Neuronal stem cell (in vitro differentiated cells): ENCODE measurements at places on chromosomes 5 and 9.

GRCh38 chr5:138035605-138036537 is 3.0 kb upstream of the FAM13B start:
- no peak overlapping the region for H3K4me3 ChIP-seq
- H3K27me3 ChIP-seq, result no peaks in the 10 kb centered on the region
- H3K36me3 ChIP-seq, result no peaks in the 10 kb centered on the region
- H3K27ac ChIP-seq, result no peak overlapping the region
- H3K4me1 ChIP-seq, result peaks cover 3% of the 10 kb centered on the region

GRCh38 chr5:115070737-115071136 is 99.0 kb downstream of the TRIM36 start:
- H3K36me3 ChIP-seq, result no peaks in the 10 kb centered on the region
- no peaks in the 10 kb centered on the region for H3K27me3 ChIP-seq
- no peak overlapping the region for H3K4me3 ChIP-seq
- no peak overlapping the region for H3K27ac ChIP-seq
- H3K4me1 ChIP-seq, result peaks cover 2% of the 10 kb centered on the region

DNA sequence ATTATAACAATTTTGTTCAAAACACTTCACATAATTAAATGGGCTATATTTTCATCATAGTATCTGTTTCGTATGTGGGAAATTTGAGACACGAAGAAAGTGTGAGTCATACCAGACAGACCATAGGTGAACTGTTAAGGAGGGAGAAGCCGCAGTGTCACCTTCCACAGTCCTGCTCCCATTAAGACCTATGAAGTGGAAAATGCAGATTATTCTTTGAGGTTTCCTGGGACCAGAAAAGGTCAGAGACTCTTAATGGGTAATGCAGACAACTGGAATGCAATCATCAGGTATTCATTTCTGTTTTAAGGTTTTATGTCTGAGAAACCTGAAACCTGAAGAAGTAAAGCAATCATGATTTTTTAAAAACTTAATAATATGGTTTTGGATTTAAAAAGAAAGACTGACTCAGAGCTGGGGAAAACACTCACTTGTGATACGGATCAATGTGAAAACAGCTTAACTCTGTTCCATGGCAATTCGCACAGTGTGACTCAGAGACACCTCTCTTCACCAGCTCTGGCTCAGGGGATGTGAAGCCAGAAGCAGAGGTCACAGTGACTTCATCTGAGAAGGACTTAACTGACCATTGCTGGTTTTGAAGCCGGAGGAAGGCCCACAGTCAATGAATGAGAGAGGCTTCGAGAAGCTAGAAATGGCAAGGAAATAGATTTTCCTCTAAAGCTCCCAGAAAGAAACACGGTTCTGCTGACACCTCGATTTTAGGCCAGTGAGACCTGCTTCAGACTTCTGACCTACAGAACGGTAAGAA is 17.2 kb upstream of the GCNT1 start:
- no peaks in the 10 kb centered on the region for H3K27me3 ChIP-seq
- no peaks in the 10 kb centered on the region for H3K4me1 ChIP-seq
- H3K4me3 ChIP-seq, result no peak overlapping the region
- no peaks in the 10 kb centered on the region for H3K36me3 ChIP-seq
- DNase-seq, result no peak

DNA sequence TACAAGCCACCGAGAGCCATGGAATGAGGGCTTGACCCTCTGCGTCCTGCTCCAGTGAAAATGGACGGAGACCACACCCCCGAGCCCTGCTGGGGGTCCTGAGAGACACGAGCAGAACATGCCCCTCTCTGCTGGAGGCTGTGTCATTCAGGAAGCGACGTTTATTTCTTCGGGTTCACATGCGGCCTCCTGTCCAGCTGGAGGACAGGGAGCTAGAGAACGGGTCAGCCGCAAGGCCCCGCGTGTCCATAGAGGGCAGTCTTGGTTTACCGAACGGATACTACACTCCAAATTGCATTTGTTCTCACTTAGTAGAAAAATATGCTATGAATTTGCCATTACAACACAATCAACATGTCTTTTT is 36.1 kb downstream of the MRPL36 start:
- H3K4me3 ChIP-seq, result no peak overlapping the region
- peak; percentile 18 for DNase-seq
- H3K4me1 ChIP-seq, result peaks cover 6% of the 10 kb centered on the region
- H3K36me3 ChIP-seq, result no peaks in the 10 kb centered on the region
- H3K27ac ChIP-seq, result no peak overlapping the region

DNA sequence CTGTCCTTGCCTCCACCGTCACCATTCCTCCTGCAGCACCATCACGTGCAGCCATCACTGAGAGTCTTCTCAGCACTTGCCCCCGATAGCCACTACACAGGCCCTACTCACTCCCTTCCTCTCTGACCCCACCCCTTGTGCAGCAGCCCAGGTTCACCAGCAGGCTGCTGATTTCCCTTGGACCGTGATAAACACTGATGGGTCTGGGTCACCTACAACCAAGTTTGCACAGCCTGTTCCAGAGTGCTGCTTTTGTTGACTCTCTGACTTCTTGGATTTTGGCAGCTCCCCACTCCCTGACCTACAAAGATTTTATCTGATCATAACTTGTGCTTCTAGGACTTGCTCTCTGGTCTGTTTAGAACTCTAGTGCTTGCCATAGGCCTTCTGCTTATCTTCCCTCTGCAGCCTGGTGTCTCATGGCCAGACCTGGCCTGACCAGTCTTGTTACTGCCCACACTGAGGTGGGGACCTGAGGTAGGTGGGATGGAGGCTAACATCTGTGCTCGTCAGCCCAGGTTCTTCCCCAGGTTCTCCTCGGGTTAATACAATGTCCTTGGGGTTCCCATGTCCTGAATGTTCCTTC is 109.3 kb downstream of the TARS1 start:
- no peaks in the 10 kb centered on the region for H3K27me3 ChIP-seq
- no peak overlapping the region for H3K27ac ChIP-seq
- no peaks in the 10 kb centered on the region for H3K4me1 ChIP-seq
- no peak overlapping the region for H3K4me3 ChIP-seq
- DNase-seq, result no peak

DNA sequence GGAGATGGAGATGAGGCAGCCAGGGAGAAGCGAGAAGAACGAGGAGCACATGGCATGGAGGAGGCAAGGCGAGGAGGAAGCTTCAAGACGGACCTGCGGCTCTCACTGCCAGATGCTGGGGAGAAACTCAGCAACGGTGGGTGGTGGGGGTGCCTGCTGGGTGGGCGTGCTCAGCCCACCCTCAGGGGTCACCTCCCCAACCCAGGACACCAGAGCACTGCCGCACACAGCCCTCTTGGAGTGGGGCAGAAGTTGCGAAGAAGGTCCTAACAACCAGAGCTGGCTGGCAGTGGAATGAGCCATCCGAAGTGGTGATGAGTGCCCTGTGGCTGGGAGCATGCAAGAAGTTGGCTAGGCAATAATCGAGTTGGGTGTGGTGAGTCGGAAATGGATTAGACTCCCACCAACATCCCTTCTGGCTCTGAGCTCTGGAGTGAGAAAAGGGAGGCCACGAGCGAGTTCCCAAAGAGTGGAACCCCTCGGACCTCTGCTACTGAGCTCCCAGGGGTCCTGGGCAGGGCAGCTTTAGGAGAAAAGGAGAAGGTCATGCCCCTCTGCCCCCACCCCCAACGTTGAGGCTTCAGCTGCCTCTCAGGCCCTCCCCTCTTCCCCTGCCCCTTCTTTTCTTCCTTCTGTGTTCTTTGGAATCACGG is 212.7 kb upstream of the MVB12B start:
- H3K27ac ChIP-seq, result no peak overlapping the region
- H3K36me3 ChIP-seq, result no peaks in the 10 kb centered on the region
- no peaks in the 10 kb centered on the region for H3K4me1 ChIP-seq
- DNase-seq, result no peak
- no peak overlapping the region for H3K4me3 ChIP-seq
